Left ventricle myocardium inferior (tissue), 1 donor: ENCODE measurements at places on chromosomes 16 and 17.

- no peak for DNase-seq
Measured at GRCh38 chr16:59697236-59697635, 963.1 kb upstream of the GOT2 start.

DNA sequence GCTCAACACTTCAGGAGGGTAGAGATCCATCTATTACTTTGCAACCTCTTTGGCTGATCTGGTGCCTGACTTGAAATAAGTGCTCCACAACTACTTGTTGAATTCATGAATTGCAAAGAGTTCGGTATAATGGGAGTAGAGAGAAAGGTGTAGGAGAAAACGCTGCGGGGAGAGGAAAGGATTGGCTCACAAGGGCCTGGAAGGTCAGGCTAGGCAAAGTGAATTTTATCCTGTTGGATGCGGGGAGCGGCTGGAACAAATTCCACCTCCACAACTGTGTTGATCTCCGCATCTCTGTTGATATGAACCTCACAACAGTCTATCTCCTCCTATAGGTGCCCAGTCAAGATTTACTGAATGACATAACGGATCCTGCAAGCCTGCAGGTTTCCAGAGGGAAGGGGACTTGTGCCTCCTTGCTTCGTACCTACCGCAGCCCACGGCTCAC is 684 bp downstream of the SLX4 start:
- DNase-seq, result no peak

DNA sequence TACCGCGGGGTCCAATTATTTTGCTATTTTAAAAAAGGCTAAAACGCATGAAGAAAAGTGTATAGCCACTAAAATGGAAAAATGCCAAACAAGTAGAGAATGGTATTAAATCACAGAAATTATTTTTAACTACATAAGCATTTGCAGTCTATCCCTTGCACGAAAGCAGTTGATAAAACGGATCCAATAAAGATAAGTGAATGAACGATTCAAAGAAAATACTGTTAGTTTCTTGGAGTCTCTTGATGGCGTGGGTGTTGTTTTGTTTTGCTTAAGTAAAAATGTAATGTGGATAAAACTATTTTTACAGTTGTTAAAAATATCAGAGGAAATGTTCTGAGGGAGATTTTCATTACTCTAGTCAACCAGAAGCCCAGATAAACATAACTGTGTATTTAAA is 9.3 kb downstream of the HS3ST3A1 start:
- no peak for DNase-seq

DNA sequence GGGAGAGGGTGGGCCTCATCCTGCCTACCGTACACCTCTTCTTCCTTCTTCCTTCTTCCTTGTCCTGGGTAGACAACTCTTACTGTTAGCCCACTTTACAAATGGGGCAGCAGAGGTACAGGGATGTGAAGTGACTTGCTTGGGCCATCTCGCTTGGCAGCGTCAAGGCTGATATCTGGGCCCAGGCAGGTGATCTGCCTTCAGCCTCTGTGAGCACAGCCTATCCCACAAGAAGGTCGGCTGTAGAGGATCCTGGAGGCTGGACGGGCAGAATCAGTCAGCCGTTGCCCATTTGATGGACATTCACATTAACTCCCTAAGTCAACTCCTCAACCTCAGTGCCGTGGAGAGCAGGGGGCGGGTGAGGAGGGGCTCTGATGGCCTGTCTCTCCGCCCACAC is 317.3 kb downstream of the CPPED1 start:
- no peak for DNase-seq

DNA sequence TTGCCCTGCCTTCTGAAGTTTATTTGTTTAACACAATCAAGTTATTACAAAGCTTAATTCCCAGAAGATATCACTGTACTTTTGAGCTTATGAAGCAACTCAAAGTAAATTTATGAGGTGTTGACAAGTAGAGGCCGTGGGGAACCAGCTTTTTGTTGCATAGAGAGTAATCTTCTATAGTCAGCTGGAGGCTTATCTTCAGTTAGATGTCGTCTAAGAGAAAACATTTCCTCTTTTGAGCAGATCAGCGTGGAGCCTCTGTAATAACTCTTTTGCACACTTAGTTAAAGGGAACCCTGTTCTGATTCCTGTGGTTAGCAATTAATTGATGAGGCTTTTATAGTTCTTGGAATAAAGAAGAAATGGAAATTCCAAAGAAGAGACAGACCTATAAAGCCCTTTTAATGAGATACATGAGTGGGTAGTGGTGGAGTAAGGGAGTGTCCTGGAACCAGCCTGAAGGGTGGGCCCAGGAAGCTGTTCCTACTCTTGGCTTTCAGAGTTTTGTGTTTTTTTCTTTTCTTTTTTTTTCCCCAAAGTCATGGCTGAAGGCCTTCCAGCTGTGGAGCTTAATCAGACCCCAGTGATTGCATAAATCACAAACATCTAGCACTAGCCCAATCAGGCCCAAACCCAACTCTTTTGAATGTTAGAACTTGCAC is 28.9 kb upstream of the MAP3K14 start:
- DNase-seq, result no peak

DNA sequence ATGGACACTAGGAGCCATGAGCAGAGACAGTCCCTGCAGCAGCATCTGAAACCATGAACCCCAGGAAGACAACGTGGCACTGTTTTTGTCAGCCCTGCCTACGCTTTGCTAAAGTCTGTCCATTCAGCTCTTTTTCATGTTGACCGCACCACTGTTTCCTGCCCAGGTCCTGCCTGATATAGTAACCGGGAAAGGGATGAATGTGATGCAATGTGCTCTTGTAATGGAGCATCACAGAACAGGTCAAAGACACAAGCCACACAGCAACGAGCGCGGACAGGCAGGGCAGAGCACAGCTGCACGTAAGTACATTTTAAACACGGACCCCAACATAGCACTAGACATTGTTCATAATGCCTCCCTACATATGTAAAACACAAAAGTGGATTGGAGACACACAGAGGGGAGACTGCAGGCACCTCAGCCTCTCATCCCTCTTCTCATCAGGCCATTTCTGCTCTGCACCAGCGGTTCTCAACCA is 16.9 kb upstream of the TNFRSF13B start:
- no peak for DNase-seq

GRCh38 chr17:1958134-1958881 is 66.8 kb downstream of the RTN4RL1 start:
- no peak for DNase-seq

DNA sequence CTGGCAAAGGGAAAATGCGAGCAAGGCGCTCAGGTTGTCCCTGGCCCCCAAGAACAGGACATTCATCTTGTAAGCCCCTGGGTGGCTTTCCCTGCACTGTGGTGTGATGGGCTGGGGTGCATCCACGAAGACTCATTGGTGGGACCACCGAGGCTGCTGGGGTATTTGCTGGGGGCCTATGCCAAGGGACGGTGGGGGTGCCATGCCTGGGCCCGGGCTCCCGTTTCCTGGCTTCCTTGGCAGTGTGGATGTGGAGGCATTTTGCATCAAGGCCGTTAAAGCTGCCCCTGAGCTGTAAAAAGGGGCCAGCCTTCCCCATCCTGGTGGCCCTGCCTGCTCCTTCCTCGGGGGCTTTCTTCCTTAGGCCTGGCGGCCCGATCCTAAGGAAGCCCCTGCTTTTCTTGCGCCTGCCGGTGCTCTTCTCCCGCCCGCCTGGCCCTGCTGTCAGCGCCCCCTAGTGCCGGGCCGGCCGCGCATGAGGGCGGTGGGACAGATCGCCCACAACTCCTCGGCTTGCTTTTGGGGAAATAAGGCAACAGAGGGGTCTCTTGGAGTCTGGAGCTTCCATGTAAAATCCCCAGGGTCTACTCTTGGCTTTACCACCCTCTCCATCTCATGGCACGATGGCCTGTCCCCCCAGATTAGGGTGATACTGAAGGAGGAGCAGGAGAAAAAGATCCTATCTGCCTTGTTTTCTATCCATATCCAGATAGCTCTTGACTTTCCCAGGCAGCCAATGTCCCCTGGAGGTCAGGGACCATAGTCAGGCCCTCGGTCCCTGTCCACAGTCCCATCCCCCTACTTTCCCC is 9.8 kb upstream of the TBX2 start:
- DNase-seq, result no peak

DNA sequence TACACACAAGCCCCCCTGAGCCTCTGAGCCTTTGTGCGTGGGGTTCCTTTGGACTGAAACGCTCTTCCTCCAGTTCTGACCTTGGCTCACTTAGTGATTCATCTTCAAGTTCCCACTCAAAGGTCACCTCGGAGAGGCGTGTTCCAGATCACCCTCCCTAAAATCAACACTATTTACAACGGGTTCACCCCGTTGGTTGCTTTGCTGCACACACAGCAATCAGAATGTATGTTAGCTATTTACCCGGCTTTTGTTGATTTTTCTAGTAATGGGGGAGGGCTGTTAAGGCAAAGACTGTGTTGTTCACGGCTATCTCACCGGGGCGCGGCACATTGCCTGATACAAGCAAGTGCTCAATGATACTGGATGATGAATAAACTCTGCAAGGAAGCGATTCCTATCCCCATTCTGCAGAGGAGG is 977 bp downstream of the NAGPA start:
- no peak for DNase-seq

GRCh38 chr17:75588596-75589011 is 1.0 kb downstream of the MYO15B start:
- DNase-seq, result no peak

- DNase-seq, result peak; percentile 83
Measured at GRCh38 chr17:1031711-1032110, 34.8 kb downstream of the TIMM22 start.

GRCh38 chr17:49106321-49107210 is 26.0 kb upstream of the B4GALNT2 start:
- no peak for DNase-seq

DNA sequence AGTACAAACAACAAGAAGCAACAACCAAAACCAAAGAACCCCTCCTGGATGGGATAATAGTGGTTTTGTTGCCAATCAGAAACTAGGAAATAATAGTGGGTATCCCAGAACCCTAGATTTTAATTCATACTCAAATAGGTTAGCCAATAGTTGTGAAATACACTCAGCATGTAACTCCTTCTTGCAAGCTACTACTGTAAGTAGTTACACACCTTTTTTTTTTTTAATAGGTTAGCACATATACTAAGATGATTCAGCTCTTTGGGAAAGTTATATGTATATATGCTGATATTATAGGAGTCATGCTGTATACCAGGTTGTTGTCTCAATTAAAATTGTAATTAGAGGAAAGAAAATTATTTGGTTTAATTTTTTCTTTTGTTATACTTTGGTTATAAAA is 92.5 kb upstream of the HAS3 start:
- DNase-seq, result no peak

GRCh38 chr17:64984851-64985521 is 65.7 kb upstream of the LRRC37A3 start:
- DNase-seq, result no peak

DNA sequence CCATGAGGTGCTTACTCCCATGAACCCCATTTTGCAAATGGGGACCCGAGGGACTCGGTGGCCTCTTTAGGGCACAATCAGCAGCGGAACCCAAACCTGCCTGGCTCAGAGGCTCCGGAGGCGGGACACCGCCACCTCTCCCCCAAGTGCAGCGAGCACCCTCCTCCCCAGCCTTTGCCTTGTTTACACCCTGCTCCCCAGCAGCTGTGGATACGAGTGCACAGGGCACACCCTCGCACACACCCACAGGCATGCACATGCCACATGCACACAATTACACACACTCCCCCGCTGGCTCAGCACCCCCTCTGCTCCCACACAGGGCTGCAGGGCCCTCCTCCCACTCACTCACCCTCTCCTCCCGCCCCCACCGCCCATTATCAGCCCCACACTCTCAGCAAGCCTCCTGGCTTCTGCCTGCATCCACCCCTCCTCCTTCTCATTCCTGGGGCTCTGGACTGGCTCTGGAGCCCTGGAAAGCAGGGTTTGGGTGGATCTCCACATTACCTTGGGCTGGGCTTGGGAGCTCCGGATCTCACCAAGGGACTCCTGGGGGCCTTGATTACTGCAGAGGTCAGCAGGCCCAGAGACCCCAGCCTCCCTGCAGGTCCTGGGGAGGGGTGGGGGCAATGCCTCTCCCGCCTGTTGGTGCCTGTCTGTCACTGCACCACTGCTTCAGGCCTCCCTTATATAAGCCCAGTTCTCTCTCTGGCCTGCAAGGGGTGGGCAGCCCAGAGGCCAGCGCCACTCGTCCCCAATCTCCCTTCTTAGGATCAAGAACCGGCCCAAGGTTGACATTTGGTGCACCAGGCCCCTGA is 6.4 kb downstream of the PDK2 start:
- DNase-seq, result peak; percentile 70

GRCh38 chr17:52159246-52160135 is 977 bp upstream of the CA10 start:
- no peak for DNase-seq

- no peak for DNase-seq
Measured at GRCh38 chr16:66378741-66379570, 12.5 kb downstream of the CDH5 start.
